NCI-H1048 (cell line): ENCODE measurements at places on chromosomes 16 and 17.

GRCh38 chr17:45137561-45138305 is 2.2 kb downstream of the ACBD4 start:
- no peak for DNase-seq

- no peak for DNase-seq
Observed at GRCh38 chr17:79837888-79838521, 1.2 kb downstream of the CBX4 start.

- DNase-seq, result no peak
Observed at GRCh38 chr17:68981288-68981687, 26.1 kb upstream of the ABCA8 start.

DNA sequence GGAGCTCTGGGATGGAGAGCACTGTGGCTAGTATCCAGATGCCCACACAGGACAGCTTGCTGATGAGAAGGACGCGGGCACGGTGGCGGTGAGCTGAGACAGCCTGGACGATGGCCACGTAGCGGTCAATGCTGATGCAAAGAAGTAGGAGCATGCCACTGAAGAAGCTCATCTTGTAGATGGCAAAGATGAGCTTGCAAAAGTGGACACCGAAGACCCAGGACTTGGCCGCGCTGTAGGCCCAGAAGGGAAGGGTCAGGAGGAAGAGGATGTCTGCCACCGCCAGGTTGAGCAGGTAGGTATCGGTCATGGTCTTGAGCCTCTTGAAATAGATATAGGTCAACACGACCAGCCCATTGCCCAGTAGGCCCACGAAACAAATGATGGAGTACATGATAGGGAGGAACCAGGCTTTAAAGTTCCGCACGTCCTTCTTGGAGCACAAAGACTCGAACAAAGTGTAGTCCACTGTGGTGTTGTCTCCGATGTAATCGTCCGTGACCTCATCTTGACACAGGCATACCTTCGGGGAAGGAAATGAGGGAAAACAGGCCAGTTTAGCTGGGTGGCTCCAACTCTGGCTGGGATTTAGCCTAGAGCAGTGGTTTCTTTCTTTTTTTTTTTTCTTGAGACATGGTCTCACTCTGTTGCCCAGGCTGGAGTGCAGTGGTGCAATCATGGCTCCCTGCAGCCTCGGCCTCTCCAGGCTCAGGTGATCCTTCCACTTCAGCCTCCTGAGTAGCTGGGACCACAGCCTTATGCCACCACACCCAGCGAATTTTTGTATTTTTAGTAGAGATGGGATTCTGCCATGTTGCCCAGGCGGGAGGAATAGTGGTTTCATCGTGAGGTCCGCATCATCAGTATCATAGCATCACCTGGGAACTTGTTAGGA is 9.7 kb downstream of the CCR7 start:
- DNase-seq, result no peak

- DNase-seq, result no peak
Observed at GRCh38 chr17:34451313-34451712, 88.3 kb upstream of the CCL1 start.

GRCh38 chr17:76088041-76088867 is 9.3 kb downstream of the ZACN start:
- no peak for DNase-seq

GRCh38 chr17:39618246-39618913 is 8.4 kb upstream of the PPP1R1B start:
- no peak for DNase-seq

DNA sequence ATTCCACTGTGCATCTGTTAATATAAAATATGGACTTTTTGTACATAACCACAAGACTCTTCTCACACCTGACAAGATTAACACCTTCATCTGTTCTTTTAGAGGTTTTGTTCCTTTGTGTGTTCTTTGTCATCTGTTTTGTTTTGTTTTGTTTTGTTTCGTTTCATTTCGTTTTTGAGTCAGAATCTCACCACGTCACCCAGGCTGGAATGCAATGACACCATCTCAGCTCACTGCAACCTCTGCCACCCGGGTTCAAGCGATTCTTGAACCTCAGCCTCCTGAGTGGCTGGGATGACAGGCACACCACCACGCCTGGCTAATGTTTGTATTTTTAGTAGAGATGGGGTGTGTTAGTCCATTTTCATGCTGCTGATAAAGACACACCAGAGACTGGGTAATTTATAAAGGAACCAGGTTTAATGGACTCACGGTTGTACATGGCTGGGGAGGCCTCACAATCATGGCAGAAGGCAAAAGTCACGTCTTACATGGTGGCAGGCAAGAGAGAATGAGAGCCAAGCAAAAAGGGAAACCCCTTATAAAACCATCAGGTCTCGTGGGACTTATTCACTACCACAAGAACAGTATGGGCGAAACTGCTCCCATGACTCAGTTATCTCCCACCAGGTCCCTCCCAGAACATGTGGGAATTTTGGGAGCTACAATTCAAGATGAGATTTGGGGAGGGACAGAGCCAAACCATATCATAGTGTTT is 22.3 kb downstream of the C16orf90 start:
- no peak for DNase-seq

DNA sequence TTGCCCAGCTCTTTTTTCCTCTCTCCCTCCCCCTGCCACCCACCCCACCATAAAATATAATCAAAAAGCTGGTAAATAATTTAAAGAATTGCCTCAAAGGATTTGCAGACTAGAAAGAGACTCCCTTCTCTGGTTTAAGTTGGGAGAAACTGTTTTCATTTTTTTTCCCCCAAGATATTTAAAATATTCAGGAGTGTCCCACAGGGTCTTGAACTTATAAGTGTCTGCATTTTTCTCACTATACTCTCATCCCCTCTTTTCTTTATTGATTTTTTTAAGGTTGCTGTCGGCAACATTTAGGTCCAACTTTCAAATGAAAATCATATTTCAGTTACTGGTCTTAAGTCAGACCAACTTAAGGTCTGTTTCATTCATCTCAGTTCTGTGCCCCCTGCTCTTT is 210.2 kb downstream of the MSI2 start:
- no peak for DNase-seq

GRCh38 chr16:12391956-12392355 is 411.7 kb downstream of the CPPED1 start:
- DNase-seq, result no peak

DNA sequence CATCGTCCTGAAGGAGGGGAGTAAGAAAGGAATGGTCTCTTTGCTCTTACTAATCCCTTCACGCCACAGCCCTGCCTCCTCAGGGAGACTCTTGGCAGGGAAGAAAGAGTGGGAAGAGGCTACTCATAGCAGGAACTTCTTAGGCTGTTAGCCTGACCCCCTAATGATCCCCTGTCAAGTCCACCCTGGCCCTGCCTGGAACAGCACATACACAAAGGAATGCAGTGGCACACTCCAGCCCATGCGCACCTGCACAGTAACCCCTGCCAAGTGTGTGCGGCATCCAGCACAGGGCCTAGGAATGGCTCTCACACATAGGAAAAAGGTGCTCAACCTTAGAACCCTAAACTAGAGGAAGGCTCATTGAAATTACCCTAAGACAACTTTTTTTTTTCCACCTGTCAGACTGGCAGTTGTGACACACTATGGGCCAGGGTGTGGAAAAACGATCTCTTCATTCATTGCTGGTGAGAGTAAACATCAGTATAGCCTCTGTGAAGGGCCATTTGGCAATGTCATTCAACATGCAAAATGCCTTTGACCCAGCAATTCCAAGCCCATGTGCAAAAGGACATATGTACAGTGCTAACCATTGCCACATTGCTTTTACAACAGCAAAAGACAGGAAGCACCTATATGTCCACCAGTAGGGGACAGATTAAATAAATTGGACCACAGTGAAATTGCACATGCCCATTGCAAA is 50.1 kb downstream of the PIMREG start:
- DNase-seq, result no peak

DNA sequence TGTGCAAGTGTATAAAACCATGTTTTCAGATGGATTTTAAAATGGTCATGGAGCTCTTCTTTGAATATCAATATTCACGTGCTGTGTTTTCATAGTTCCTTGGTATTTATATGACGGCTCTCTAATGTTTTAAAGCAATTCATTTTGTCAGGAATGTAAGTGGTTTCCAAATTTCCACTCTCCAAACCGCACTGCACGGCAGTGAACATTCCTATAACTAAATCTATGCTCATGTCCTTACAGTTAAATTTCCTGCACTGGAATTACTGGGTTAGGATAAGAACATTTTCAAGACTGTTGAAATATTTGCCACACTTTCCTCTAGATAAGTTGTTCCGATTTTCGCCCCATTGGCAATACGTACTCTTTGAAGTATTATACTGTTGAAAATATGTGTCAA is 398.9 kb downstream of the PMP22 start:
- no peak for DNase-seq

- no peak for DNase-seq
Observed at GRCh38 chr17:21146362-21147015, 19.7 kb downstream of the DHRS7B start.

GRCh38 chr17:29121442-29121841 is 58.8 kb downstream of the MYO18A start:
- no peak for DNase-seq

- no peak for DNase-seq
Observed at GRCh38 chr16:11162586-11163268, 93.3 kb downstream of the SOCS1 start.

DNA sequence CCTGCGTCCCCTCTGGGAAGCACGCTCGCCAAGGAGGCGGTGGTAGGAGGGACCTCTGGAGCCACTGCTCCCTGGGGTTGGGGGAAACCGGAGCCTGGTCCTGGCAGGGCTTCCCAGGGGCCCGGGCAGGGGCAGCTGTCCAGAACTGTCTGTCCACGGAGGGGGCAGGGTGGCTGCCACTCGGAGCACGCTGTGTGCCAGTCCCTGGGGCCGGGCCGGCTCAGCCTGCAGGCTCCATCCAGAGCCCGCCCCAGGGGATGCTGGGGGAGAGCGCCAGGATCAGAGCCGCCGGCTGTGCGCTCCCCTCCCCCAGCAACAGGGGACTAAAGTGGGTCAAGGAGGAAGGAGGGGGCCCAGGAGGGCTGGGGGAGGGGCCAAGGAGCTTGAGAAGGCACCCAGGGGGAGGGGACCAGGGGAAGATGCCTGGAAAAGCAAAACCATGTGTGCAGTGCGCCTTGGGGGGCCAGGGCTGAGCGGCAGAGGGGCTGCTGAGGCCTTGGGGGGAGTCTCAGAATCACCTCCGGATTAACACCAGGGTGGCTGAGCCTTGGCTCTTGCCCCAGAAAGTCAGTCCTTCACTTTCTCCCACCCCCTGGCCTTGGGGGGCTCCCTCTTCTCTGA is 21.3 kb downstream of the ZNF423 start:
- DNase-seq, result no peak

GRCh38 chr16:89791278-89791995 is 25.0 kb downstream of the FANCA start:
- no peak for DNase-seq

GRCh38 chr17:48819466-48819865 is 2.4 kb upstream of the TTLL6 start:
- DNase-seq, result no peak

DNA sequence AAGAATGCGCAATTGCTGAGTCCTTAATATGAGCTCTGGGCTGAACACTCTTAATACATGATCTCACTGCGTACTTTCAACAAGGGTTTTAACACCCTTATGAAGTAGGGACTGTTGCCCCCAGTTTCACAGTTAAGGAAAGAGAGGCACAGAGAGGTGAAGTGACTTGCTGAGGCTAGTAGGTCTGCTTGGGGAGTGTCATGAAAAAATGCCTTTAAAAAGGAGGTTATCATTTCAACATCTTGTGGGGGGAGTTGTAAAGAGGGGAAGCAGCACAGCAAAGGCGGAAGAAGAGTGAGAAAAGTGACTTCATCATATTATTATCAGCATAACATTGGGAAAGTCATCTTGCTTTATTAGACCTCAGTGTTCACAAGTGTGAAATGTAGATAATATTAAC is 2.1 kb downstream of the CCL4L2 start:
- no peak for DNase-seq

GRCh38 chr16:69378036-69378435 is 7.8 kb downstream of the TERF2 start:
- DNase-seq, result no peak

DNA sequence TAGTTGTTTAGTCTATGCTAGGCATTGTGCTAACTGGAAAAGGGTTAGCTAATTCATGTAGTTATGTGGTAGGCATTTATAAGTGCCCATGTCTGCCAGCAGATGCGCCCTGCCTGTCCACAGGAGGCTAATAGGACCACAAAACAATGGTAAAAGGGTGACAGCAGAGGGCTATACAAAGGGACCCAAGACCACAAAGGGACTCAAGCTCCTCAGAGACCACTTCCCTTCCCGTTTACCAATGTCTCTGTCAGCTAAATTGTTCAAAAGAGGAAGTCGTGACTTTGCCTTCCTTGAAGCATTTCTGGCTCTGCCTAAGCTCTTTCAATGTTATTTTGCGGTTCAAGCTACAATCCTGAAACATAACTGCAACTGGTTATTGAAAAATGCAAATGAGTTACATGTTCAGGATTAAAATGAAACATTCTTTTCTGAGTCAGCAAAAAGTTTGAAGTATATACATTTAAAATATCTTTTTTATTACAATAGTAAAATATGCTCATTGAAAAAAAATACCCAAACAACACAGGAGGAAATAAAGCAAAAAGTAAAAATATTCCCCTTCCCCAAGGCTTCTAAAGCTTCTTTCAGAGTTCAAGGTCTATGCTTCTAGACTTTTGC is 149.2 kb downstream of the MAF start:
- DNase-seq, result no peak

GRCh38 chr17:28623696-28624095 is 9.7 kb upstream of the RSKR start:
- DNase-seq, result no peak

- no peak for DNase-seq
Observed at GRCh38 chr17:33779234-33779591, 475.9 kb upstream of the CCL2 start.

DNA sequence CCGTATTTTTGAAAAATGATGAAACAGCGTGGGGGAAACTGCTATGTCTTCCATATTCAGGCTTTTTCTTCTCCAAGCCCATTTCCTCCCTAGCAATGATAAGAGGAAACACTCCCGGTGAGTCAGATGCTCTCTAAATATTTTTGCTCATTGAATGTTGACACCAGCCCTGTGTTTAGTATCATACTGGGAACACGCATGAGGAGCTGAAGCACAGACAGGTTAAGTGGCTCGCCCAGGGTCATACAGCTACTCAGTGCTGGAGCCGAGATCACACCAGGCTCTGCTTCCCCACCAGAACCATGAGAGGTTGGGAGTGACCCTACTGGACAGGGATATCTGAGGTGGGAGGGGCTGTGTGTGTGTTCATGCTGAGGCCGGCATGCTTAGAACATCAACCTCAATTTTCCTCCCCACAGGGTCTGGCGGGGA is 37.8 kb upstream of the ADGRG1 start:
- DNase-seq, result no peak

- DNase-seq, result no peak
Observed at GRCh38 chr17:56913353-56913866, 439 bp downstream of the TRIM25 start.

- no peak for DNase-seq
Observed at GRCh38 chr17:42409523-42410318, 13.3 kb downstream of the CAVIN1 start.
